Endothelial cell of umbilical vein (primary cell): ENCODE measurements at places on chromosomes 2 and 18. TPM values are rescaled to one million over a fixed set of nuclear protein-coding genes. Genes with fewer than 3 reads are reported as not detected.

Gene SCYGR4
- total RNA-seq = not detected in 2 replicates

Gene GRB14
- total RNA-seq = 2.7 and 10.3 TPM in 2 replicates

Gene GPAT2
- total RNA-seq = 6.6 and 14.2 TPM in 2 replicates

DNA sequence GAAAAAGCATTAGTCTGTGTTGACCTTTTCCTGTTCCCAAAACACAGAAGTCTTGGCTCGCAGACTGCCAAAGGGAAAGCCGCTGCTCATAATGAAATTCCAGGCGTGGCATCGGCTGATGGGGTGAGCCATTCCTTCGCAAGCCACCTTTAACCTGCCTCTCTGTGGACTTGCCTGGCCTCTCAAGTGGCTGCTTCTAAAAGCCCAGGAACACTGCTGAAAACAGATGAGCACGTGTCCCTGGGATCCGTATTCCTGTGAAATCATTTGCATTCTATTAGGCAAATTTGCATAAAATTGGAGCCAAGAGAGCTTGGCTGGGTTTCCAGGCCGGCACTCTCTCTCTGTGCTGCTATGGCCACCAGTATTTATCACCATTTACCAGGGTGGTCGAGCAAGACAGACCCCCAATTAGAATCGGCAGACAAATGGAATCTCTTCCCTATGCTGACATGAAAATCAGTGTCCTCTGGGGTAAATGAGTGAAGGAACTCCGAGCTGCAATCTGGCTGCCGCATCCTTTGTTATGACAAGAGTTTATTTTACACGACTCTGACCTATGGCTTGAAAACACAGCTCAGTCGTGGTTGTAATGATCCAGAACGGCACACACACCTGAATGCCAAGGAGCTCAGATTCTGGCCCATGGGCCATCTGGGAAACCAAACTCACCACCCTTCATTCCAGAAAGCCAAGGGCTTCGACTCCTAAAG lies 21.7 kb downstream of the BCL2 start:
- no peak overlapping the region for H3K27ac ChIP-seq
- no peak overlapping the region for H3K4me3 ChIP-seq
- no peak for DNase-seq
- H3K4me1 ChIP-seq = peaks cover 3% of the 10 kb centered on the region

DNA sequence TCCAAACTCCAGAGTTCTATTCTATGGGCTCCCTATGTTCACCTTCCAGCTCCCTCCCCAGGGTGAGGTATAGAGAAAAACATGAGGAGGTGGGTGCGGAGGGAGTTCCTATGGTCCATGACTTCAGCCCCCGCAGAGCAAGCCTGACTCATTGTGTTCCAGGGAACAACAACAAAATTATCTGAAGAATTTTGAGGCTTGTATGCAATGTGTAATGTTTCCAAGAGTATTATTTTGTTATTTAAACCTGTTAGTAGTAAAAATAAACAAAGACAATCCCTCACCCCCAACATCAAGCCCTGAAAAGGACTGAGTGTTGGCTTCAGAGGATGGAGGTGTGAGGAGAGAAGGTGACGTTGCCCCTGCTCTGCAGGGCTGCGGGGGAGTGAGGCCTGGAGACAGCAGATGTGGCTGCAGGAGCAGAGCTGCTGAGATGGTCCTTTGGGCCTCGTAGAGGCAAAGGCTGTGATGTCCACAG lies 29.0 kb downstream of the LAMA3 start:
- peaks cover 19% of the 10 kb centered on the region for H3K4me1 ChIP-seq
- H3K4me3 ChIP-seq = no peak overlapping the region
- peak; percentile 31 for DNase-seq
- peak overlapping the region; percentile 84 for H3K27ac ChIP-seq
- H3K36me3 ChIP-seq = no peaks in the 10 kb centered on the region
- no peaks in the 10 kb centered on the region for H3K27me3 ChIP-seq

GRCh38 chr2:238642973-238643372 lies 204.9 kb upstream of the TWIST2 start:
- no peaks in the 10 kb centered on the region for H3K27me3 ChIP-seq
- no peak for DNase-seq
- H3K27ac ChIP-seq = no peak overlapping the region
- H3K36me3 ChIP-seq = no peaks in the 10 kb centered on the region
- no peak overlapping the region for H3K4me3 ChIP-seq
